Central memory CD4-positive, alpha-beta T cell (primary cell): ENCODE measurements at places on chromosomes 6 and 20.

GRCh38 chr6:71406865-71407860 lies 118.6 kb downstream of the OGFRL1 start:
- DNase-seq = no peak

GRCh38 chr6:70622461-70622860 lies 45.2 kb upstream of the SMAP1 start:
- DNase-seq = no peak

GRCh38 chr20:46056027-46056833 lies 27.2 kb downstream of the SLC12A5 start:
- no peak for DNase-seq

DNA sequence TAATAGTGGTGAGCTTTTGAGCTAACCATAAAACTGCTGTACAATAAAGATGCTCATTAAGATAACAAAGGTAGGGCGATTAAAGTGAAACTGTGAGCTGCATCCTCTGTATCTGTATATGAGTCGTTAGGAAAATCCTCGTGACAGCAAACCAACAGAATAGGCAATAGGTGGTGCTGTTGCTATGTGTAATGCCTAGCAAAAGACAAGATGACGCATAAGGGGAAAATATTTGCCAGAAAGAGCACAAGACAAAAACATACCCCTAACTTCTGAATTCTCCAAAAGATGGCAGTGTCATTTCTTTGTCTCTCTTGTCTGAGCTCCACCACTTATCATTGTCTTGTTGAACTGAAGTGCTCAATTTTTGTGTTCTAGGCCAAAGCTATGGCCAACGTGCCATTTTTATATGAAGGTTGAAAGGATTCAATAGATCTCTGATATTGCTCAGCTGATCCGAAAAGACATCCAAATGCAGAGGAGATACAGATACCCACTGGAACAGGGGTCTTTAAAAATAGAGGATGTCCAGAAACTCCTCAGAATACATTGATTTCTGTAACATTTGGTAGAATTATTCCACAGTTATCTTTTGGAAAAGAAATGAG lies 56.3 kb upstream of the ANKEF1 start:
- peak; percentile 57 for DNase-seq

GRCh38 chr20:4729265-4729664 lies 7.6 kb downstream of the PRND start:
- no peak for DNase-seq

- DNase-seq = no peak
These were observed 129.9 kb downstream of the UTRN start for GRCh38 chr6:144415014-144415413.

DNA sequence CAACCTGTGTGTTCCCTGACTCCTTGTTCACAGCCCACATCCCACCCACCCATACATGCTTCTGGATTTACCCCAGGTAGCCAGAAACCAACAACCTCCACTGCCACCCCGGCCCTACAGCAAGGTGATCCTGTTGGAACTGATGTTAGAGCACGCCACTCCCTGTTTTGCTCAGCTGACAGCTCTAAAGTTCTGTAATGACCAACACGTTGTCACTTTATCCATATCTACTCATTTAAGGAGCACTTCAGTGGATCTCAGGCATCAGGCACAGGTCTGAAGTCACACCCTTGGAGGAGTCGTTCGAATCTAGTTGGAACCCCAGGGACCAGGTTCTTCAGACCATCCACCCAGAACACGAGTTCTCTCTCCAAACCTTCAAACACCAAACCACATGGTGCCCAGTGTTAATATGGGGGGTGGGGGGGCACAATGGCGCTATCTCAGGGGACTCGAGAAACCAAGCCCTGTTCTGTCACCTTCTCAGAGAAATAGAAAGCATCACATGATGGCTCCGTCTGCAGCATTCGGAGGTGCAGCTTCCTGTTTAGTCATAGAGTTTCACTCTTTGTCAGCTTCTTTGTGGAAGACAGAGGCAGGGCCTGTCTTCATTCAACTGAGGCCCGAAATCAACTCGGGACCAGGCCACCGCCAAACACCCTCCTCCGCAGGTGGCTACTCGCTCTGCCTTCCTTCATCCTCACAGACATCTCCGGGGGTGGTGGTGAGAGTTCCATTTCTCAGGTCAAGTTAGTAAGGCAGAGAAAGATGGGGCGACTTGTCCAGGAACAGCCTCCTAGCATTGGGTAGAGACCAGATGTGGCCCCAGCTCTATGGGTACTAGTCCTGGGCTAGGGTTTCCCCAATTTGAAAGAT lies 142.2 kb downstream of the NFATC2 start:
- DNase-seq = peak; percentile 80

- no peak for DNase-seq
These were observed 9.8 kb downstream of the FAM83D start for GRCh38 chr20:38935967-38936407.

- DNase-seq = no peak
These were observed 2.8 kb upstream of the AGPAT4 start for GRCh38 chr6:161276605-161277155.

DNA sequence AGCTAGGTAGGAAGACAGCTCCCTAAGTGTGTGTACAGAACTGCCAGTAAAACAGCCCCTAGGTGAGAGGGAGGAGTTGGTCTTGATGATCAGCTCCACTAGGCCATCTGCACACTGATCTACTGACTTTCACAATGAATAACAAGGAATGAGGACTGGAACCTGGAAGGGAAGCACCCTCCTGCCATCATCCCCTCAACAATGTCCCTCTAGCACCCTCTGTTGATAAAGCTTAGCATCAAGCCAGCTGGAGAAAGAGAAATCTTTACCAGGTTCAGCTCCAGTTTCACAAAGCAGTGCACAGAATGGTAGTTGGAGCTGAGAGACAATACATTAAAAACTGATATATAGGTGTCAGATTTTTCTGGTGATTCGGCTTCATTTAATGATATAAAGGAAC lies 57.2 kb upstream of the IRAK1BP1 start:
- no peak for DNase-seq

GRCh38 chr6:144816936-144817335 lies 531.8 kb downstream of the UTRN start:
- no peak for DNase-seq

DNA sequence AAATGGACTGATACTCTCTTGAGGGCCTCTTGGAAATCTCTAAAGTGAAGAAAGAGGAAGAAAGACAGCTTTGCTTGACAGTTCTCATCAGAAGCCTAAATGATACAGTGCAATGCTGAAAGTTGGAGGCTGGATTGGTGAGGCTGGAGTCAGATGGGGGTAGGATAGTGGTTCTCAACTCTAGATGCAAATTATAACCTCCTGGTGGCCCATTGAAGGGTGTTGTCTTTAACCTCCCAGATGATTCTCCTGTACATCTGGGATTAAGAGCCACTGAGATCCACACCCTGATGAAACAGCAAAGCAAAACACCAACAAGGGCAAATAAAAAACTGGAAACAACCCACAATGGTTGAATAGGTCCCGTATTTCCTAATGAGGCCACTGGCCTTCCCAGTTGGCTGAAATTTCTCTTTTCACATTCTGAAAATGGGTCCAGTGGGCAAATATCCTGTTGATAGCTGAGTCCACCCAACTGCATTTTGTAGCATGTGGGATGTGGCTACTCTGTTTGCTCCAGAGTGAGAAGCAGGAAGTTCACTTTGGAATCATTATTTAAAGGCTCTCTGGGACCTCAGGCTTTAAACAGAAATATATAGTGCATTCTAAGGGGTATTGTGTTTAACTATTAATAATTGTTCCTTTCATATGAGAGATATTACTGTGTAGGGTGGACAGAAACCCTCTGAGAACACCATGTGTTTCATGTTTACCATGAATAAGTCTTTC lies 208.1 kb downstream of the SOX4 start:
- no peak for DNase-seq

- DNase-seq = no peak
These were observed 7.5 kb downstream of the MRPL14 start for GRCh38 chr6:44119704-44120262.

- DNase-seq = no peak
These were observed 11.3 kb downstream of the MOCS3 start for GRCh38 chr20:50969912-50970311.

GRCh38 chr20:23143098-23143497 lies 57.0 kb upstream of the CD93 start:
- DNase-seq = no peak

DNA sequence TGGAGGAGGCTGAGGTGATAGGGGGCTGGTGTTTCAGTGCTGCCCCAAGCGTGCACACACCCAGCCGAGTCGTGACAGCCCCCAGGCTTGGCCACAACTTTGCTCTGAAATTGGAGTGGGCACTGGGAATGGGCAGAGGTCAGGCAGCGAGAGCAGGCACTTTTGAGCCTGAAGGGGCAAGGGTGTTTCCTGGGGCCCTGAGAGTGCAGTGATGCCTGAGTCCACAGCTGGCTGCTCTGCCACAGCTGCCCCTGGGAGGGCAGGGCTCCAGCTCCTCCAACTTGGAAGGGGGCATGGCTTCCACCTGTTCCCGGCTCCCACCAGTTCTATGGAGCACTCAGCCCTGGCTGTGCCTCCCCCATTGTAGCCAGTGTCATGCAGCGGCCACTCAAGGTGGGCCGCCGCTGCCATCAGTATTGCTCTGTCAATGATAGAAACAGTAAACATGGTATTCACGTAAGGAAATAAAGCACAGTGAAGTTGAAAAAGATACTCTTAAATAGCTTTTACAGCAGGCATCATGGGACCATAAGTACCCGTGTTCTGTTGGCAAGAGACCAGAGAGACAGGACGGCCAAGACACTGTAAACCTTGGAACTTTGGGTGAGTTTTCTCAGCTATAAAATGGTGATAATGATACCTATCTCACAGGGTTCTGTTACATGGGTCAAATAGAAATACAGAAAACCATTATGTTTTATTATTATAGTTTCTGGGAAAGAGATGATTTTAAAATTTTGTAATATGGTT lies 108.9 kb downstream of the THEMIS start:
- DNase-seq = no peak

DNA sequence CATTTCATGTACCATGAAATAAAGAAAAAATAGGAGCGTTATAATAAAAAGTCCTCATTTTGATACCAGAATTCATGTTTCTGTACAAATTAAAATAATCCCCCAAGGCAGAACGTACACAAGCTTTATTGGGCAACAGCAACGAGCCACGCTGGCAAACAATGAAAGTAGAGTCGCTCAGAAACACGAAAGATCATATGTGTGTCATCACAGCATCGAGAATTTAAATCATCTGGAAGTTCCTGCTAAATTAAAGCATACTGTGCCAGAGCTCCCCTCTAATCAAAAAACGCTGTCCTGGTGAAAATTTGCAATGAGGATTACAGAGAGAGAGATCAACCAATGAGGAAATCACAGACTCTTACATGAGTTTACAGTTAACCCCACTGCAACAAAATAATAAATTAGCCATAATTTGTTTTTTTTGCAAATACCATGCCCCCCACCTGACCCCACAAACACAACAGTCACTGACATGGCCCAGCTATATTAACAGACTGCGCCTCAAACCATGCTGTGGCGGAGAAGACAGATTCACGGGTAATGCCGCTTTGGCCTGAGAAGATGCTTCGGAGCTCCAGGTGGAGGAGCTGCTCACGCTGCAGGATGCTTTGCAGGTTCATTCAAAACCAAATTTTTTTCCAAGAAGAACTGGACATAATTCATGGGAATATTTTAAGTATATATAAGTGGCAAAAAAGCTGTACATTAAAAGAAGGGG lies 54.3 kb upstream of the NFATC2 start:
- no peak for DNase-seq

DNA sequence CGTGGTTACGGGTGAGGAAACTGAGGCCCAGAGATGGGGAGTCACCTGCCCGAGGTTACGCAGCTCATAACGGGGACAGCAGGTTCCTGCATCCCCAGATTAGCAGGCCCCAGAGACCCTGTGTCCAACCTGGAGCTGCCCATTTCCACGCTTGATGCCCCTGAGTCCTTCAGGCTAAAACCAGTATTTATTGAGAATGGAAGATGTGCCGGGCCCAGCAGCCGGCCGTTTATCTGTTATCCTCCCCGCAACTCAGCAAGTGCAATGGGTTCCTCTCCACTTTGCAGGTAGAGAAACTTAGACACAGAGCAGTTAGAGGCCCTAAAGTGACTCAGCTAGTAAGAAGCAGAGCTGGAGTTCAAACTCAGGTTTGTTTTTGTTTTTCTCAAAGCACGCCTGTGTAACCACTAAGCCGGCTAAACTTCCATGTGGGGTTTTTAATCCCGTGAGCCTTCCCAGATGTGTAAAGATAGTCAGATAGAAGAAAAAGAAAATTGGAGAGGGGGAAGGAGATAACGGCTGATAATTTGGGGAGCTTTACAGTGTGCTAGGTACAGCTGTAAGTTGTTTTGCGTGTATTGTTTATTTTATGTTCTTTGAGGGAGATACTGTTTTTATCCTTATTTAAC lies 775 bp downstream of the PFDN4 start:
- no peak for DNase-seq

- DNase-seq = no peak
These were observed 27.3 kb downstream of the RIN2 start for GRCh38 chr20:19785173-19785982.

DNA sequence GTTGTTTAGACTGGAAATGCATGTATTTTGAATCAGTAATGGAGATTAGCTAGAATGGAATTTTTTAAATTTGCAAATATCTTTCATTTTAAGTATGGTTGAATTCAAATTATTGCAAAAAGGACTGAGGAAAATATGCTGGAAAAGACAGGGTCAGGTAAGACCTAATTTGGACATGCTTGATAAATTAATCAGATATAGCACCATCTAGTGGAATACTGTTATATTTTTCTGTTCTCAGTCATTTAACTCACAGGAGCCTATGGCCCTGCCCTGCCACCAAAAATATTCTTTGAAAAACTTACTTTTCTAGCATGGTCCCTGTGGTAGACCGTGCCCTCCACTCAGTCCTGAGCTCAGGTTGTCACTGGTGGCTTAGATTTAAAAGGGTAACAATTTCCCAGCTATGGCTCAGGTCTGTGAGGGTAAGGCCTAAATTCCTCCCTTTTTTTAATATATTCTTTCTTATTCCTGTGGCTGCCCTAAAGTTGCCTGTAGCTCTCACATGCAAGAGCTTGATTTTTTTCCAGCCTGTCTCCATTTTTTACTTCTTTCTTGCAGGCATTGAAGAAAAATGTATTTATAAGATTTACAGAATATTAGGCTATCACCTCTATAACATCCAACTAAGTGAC lies 25.3 kb upstream of the KIAA1586 start:
- peak; percentile 3 for DNase-seq

DNA sequence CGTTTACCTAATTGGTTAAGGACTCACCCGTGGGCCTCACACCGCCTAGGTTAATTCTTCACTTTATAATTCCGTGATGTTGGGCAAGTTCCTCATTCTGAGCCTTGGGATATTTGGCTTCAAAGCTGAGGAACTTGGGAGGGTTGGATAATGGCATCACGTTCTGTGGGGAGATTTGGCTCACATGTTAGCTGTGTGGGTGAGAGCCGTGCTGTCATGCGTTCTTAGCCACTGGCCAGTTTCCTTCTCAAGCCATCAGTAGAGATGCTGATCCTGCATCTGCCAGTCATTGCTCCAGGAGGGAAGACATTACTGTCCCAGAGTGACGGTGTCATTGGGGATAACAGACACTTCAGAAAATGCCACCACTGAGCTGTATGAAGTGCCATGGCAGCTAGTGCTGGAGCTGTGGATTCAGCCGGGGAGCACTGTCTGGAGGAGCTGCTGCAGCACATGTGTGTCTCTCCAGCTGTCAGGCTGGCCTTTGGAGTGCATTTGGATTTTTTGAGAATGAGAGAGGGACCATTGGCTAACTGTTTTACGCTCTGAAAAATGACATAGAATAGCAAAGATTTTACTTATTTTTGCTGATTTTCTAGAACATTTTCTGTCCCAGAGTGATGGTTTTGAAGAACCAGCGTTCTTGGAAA lies 16.5 kb downstream of the IGF2R start:
- no peak for DNase-seq
